ENCODE measurements at places on chromosomes 1 and 21. TPM values are rescaled to one million over a fixed set of nuclear protein-coding genes. Genes with fewer than 3 reads are reported as not detected.

DNA sequence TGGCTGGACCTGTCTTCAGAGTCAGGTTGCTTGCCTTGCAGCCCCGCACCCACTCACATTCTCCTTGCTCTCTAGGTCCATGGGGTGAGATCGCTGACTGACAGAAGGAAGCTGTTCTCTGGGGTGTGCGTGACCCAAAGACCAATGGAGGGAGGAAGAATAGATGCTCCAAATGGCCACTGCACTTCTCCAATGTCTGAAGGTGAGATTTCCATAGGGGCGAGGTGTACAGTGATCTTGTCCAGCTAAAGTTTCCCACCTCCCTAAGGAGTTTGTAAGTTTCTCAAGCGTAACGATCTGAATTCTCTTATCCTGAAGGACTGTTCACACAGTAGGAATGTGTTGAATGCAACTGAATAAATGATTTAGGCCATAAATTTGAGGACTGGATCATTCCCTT is 211.9 kb upstream of the IRF2BP2 start:
- no peak for DNase-seq

GRCh38 chr1:58895082-58895481 is 111.2 kb upstream of the JUN start:
- no peak for DNase-seq

- no peak for DNase-seq
These were observed at the start of gene BLACAT1 for GRCh38 chr1:205455581-205456382. Gene BLACAT1, minus strand, starts transcription at chr1:205456045.

DNA sequence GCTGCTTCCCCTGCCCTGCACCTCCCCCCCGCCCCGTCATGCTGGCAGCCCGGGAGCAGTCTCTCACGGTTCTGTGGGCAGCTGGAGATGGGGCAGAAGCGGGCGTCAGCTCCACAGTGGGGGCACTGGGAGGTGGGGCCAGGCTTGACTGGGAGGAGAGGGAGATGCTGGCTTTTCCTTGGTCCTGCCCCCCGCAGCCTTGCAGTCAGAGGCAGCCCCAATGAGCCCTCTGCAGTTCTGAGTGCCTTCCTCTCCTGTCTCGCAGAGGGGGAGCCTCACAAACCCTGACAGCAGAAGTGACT is 21.7 kb downstream of the ARHGEF10L start:
- no peak for DNase-seq

GRCh38 chr1:43436371-43436770 is 17.4 kb downstream of the HYI start:
- no peak for DNase-seq

GRCh38 chr1:167706931-167707877 is 14.6 kb upstream of the MPZL1 start:
- no peak for DNase-seq

- no peak for DNase-seq
These were observed 296.7 kb downstream of the ZNF326 start for GRCh38 chr1:90291431-90292216.

GRCh38 chr1:9689011-9689706 is 37.6 kb downstream of the PIK3CD start:
- DNase-seq: no peak

- no peak for DNase-seq
These were observed 23.6 kb downstream of the CAMK2N1 start for GRCh38 chr1:20462397-20462796.

DNA sequence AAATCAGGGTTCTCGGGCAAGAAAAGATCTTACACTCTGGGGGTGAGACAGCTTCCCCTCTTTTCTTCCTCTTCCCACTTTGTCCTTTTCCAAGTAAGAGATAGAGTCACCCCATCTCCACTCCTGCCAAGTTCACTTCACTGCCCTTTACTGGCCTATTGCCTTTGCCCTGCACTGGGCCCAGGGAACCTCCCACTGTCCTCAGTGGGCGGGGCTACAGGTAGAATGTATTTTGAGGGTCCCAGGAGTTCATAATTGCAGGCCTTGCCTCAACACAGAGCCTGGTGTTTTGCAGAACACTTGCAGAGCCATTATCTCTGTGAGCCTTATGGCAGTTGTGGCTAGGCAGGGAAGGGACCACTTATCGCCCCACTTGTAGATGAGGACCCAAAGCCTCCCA is 3.3 kb downstream of the AMPD2 start:
- no peak for DNase-seq

DNA sequence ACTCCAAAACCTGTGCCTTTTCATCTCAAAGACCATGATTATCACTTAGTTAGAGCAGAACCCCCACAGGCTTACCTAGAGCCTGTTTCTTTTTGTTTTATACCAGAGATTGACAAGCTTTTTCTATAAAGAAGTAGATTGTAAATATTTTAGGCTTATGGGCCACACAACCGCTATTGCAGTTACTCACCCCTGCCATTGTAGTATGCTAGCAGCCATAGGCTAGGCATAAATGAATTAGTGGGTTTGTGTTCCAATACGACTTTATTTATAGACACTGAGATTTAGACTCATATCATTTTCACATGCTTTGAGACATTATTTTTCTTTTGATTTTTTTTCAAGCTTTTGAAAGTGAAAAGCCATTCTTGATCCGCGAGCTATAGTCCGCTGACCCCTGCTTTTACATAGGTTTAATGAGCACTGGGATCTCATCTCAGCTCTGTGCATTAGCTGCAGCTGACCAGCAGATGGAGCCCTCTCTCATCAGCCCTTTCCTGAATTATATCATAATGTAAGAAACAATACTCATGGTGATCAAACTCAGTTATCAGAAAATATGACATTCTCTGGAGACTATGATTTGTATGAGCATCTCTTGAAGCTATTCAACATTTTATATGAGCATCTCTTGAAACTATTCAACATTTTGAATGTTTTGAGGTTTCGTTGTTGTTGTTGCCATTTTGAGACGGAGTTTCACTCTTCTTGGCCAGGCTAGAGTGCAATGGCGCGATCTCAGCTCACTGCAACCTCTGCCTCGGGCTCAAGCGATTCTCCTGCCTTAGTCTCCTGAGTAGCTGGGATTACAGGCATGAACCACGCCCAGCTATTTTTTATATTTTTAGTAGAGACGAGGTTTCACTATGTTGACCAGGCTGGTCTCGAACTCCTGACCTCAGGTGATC is 111.9 kb upstream of the L1TD1 start:
- no peak for DNase-seq

The SELP gene
- 7.1 TPM for polyA plus RNA-seq

The FAM72D gene
- 1.6 TPM for polyA plus RNA-seq

The MACF1 gene
- 261 TPM for polyA plus RNA-seq

The EPS8L3 gene
- polyA plus RNA-seq: 0.69 TPM

The LDLRAD1 gene
- 0.09 TPM for polyA plus RNA-seq

Data from left renal pelvis (tissue), 4 donors.